ENCODE measurements at places on chromosomes 4 and X.

- no peak for DNase-seq
Observed at GRCh38 chr4:145829629-145830395, 108.8 kb downstream of the ZNF827 start.

DNA sequence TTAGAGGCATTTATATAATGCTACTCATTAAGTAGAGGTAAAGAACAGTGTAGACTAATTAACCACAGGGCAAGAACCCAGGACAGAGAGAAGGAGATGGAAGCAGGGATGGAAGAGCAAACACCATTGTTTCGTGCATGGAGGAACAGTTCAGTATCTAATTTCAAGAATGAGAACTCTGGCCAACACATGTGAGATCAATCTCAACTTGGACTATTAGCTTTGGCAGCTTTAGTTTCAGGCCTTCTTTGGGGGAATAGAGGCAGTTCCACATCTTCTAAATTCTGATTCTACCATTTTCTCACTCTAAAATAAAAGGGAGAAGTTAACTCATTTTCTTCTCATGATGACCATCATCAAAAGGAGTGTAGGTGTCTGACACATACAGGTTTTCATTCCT lies 207.0 kb downstream of the LDB2 start:
- no peak for DNase-seq

GRCh38 chr4:25551605-25552004 lies 104.0 kb upstream of the SLC34A2 start:
- no peak for DNase-seq

DNA sequence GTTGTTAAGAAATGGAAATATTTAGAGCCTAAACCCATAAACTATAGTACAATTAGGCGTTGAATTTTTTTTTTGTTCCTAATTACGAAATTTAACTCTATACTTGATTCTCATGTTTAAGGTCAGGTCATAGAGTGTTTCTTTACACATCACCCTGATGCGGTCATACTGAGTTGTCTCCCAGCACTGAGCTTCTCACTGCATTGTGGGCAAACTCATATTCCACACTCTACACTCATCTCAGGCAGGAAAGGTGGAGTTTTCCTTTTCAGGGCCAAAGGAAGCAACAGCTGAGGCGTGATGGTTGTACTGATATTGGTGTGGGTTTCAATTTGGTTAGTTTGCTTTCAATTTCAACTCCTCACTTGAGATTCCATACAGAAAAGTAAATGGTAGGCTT lies 75.4 kb downstream of the FAT4 start:
- no peak for DNase-seq

DNA sequence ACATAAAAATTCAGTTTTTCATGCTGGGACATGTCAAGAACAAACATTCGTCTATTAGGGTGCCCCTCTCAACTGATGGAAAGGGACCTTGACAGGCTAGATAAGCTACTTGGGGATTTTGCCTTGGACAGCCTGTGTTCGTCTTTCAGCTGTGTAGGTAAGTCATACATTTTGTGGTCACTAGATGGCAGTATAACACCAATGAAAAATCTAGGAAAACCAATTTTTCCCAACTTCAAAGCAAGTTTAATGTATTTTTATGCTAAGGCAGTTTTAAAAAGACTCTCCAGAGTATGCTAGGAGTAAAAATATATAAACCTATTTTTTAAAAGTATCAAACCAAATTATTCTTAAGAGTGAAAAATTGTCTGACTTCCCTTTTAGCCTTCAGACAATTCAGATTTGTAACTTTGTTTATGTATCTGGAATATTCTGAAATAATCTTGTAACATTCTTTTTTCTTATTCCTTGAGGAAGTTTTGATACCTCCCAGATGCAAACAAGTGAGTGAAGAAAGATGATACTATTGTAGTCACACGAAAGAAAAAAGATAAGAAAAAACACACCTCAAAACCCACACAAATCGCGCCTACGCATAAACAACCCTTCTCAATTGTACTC lies 158.3 kb downstream of the CPE start:
- no peak for DNase-seq

DNA sequence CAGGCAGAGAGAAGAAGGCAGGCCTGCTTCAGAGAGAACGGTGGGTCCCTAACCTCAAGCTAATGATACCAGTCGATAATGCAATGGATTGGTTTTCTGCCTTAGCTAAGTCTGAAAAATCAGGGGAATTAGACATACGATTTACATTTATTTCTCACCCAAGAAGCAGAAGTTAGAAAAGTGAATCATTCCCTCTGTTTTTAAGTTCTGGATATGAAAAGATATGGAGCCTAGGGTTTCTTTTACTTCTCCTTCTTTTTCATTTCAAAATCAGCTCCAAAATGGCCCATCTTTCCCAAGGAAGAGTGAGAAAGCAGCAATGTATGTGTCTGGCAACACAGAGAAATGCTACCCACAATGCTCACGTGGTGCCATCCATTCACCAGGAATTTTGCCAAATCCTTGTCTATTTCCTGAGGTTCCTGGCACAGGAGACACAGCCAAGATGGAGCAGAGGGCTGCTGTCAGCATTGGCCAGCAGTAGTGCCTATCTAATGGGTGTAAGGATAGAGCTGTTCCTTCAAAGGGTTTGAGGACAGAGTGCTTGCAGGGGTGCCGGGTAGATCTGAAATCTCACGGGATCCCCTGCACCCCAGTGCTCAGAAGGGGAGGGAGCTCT lies 231.5 kb downstream of the MAML3 start:
- no peak for DNase-seq

DNA sequence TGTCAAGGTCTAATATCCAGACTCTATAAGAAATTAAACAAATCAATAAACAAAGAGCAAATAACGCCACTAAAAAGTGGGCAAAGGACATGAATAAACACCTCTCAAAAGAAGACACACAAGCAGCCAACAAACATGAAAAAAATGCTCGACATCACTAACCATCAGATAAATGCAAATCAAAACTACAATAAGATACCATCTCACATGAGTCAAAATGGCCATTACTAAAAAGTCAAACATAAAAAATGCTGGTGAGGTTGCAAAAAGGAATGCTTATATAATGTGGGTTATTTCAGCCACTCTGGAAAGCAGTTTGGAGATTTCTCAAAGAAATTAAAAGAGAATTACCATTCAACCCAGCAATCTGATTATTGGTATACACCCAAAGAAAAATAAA lies 481.1 kb downstream of the STPG2 start:
- DNase-seq: no peak

- DNase-seq: no peak
Observed at GRCh38 chrX:19842542-19842941, 44.9 kb downstream of the SH3KBP1 start.

DNA sequence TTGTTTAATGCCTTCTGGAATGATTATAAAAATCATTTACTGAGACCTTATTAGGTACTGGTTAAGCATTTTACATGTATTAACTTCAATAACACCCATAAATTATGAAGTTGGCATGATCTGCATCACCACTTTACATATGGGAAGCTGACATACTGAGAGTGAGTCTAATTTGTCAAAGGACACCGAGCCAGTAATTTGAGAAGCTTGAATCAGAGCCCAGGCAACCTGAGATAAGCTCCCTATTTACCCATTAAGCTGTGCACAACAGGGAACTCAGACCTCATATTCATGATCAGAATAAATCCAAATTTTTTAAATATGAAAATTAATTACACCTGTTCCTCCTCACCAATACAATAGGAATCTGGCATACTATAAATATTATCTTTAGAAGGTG lies 247.9 kb upstream of the EPHA5 start:
- DNase-seq: peak; percentile 13

DNA sequence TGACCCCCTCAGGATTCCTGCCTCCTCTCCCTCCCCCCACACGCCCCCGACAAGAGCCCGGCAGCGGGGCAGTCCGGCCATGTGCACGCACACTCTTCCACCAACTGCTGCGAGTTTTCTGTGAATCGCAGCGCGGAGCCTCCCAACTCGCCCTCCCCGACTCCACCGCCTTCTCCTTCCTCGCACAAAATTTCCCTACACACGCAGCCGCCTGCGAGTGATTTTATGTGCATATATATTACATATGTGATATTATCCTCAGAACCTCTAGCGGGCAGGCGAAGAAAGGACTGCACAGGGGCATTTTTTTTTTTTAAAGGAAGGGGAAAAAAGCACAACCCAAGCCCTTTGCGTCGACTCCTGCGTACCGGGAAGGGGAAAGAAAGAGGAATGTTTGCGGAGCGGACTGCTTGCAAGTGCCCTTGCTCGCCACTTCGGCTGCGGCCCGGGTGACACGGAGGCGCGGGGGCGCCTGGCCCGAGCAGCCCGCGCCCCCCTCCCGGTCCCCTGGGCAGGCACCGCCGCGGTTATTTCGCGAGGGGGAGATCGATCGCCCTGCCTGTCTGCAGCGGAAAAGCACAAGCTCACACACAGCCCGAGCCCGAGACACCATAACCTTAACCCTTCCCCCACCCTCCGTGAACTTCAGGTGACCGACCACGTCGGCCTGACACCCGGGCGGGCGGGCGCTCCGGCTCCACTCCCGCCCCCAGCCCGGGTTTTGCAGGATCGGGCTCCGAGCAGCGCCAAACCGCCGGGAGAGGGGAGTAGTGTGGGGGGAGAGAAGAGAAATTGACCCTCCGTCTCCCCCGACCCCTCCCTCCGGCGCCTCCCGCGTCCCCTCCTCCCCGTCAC lies 2.3 kb downstream of the ZNF827 start:
- DNase-seq: no peak

- no peak for DNase-seq
Observed at GRCh38 chr4:87100168-87100567, 120.2 kb downstream of the KLHL8 start.

GRCh38 chr4:147336252-147336651 lies 144.6 kb upstream of the EDNRA start:
- DNase-seq: no peak

DNA sequence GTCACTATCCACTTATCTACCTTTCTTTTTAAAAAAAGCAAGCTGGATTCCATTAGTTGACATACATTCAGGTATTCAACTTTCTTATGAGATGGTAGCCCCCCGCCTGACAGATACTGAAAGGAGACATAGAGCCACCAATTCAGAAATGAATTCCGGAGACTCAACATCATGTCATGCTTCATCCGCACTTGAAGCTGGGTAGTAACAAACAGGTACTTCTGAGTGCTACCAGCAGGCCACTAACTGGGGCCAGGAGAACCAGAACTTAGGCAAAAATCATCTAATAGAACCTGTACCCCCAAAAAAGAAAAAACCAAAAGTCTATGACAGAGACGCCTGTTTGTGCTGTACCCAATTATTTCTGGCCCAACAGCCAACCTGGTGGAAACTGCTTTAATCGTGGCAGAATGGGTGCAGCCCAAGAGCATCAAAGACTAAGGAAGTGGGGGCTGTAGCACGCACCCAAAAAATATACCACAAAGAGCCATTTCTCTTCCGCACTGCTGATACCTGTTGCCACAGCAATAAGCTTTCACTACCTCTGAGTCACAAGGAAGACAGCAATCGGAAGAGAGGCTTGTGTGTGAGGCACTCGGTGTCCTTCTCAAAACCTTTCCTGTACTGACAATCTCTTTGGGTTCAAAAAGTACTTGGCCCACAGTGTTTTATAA lies 84.8 kb downstream of the AFAP1 start:
- DNase-seq: no peak

GRCh38 chr4:185717377-185717741 lies 94.6 kb downstream of the SORBS2 start:
- no peak for DNase-seq

- no peak for DNase-seq
Observed at GRCh38 chrX:120751683-120752082, 121.8 kb upstream of the C1GALT1C1 start.

DNA sequence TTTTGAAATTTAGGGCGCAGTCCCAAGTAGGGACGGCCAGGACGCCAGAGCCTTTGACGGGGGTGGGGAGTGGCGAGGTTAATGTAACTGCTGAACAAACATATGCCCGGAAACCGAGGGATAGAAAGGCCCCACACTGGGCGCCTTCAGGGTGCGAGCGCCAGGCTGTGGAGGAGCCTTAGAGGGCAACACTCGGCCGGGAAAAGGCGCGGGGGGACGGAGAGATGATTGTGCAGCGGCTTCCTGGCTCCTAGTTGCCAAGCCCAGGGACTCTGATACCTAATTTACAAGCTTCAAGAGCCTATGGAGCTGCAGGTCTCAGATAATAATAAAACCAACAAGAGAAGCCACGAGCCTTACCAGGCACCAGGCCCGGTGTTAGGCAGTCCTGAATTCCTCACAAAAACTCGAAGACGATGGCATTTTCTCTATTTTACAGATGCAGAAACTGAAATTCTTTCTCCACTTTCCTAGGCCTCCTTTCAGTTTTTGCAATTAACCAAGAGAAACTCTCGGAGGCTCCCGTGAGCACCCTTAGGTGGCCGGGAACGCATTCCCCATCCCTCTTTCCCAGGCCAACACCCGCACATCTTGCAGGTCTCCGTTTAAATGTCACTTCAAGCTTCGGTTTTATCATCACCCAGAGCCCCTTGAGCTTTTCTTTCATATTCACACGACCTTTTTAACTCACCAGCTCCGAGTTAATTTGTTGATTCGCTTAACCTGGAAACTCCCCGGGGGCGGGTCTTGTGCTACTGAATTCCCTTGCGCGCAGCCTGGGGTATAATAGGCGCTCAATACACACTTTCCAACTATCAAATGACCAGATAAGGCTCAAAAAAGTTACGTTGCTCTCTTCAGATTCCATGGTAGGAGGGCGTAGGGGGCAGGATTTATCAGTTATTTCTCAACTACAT lies 6.4 kb upstream of the GSX2 start:
- no peak for DNase-seq

- DNase-seq: no peak
Observed at GRCh38 chrX:74371425-74372222, 49.7 kb upstream of the SLC16A2 start.

- no peak for DNase-seq
Observed at GRCh38 chr4:119536572-119537528, 91.8 kb downstream of the PDE5A start.

DNA sequence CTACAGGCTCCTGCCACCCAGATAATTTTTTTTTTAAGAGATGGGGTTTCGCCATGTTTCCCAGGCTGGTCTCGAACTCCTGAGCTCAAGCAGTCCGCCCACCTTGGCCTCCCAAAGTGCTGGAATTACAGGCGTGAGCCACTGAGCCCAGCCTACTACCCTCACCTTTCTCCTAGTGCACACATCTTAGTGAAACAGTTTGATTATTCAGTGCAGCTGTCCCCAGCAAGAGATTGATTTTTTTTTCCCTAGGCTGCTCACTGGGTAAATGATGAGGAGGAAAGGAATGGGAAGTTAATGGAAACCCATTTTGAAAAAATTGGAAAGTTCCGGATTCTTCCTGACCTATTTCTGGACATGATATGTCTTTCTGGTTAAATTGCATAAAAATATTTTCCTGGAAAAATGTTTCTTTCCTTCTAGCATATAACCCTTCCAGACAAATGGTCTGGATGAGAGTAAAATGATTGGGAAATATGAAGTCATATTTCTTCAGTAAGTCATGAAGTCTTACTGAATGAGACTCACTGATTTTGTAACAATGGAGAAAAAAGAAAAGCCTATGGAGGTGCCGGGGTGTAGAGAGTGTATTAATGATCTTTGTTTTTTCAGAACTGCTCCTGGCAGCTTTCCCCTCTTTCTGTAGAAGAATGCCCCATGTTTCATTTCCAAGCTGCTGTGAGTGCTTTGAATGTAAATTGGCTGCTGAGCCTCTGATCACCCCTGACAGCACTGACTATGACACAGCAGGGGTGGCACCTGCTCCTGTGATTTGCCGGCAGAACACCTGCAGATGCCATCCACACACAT lies 19.5 kb upstream of the ZNF41 start:
- no peak for DNase-seq

- DNase-seq: no peak
Observed at GRCh38 chr4:119692001-119692400, 63.4 kb upstream of the PDE5A start.

Data from NCI-H1436 treated with DMSO at 0.1 percent for 48 hours (cell line).